IMR-90 (cell line): ENCODE measurements at places on chromosomes 6 and 20. TPM values are rescaled to one million over a fixed set of nuclear protein-coding genes. Genes with fewer than 3 reads are reported as not detected.

GRCh38 chr6:37748118-37748517 lies 50.4 kb upstream of the MDGA1 start:
- DNase-seq: no peak

DNA sequence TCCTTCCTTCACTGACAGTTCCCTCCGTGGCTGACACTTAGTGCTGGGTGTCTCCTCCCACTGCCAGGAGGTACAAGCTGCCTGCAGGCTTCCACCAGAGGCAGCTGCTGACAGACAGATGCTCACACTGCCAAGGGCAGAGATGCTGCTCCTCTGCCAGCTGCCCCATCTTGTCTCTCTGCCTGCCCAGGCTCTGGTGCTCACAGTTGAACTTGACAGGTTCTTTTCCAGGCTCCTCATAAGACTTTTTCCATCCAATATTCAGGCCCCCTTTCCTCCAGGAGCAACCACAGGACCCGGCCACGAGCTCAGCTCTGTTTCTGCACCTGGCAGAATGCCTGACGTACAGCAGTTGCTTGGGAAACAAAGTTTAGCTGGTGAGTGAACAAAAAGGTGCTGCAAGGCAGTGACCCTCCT lies 79.8 kb downstream of the PSMB1 start:
- DNase-seq: no peak

GRCh38 chr6:110537208-110538123 lies 61.1 kb upstream of the SLC22A16 start:
- peak; percentile 97 for DNase-seq

- no peak for DNase-seq
These were observed 671.2 kb upstream of the PTCHD4 start for GRCh38 chr6:48782225-48782624.

DNA sequence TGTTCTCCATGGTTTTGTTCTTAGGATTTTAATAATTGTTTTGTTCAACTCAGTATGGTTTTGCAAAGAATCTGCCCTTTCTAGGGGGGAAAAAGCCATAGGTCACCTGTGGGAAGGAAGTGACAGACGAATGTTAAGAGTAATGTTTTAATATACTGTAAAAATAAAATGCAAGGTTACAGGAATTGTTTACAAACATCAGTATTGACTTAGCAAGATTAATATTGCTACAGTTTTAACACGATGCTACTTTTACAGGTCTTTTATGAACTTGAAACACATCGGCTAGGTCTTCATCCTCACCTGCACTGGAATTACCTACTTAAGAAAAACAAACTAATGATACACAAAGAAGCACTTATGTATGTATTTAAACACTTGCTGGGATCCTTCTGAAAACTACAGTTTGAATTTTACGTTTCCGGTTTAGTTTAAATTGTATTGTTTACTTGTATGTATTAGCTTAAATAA lies 1.7 kb upstream of the NKX2-4 start:
- DNase-seq: no peak

DNA sequence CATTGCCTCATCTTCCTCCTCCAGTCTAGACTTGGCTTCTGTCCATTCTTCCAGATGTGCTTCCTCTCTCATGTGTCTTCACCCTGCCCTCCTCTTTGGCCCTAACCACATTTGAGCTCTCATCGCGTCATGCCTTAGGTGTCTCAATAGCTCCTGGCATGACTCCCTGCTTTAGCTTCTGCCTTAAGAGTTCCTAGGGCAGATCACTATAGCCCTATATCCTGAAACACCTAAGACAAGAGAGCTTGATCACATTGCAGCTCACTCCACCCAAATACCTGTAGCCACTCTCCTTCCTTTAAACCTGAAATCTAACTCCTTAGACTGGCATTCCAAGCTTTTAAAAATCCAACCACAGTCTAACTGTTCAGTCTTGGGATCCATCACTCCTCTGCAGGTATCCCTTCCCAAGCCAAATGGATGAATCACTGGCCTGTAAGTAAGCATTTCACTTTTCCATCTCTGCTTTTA lies 69.0 kb upstream of the STXBP5 start:
- peak; percentile 95 for DNase-seq

Gene PRPH2
- total RNA-seq: 0.83 and 1.1 TPM in 2 replicates

DNA sequence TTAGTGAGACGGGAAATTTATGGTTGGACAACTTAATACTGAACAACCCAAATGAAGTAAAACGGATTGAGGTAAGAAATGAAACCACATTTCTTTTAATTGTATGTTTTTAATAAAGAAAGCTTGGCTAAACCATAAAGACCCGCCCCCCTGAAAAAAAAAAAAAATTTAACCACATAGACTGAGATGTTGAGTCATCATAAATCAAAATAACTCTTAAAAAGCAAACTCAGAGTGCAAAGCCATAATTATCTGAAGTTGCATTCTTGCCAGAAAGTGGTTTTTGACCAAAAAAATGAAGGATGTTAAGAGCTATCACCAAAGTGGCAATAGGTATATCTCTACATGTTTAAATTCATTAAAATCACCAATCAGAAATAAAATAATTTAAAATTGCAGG lies 101.8 kb upstream of the COL21A1 start:
- peak; percentile 42 for DNase-seq

DNA sequence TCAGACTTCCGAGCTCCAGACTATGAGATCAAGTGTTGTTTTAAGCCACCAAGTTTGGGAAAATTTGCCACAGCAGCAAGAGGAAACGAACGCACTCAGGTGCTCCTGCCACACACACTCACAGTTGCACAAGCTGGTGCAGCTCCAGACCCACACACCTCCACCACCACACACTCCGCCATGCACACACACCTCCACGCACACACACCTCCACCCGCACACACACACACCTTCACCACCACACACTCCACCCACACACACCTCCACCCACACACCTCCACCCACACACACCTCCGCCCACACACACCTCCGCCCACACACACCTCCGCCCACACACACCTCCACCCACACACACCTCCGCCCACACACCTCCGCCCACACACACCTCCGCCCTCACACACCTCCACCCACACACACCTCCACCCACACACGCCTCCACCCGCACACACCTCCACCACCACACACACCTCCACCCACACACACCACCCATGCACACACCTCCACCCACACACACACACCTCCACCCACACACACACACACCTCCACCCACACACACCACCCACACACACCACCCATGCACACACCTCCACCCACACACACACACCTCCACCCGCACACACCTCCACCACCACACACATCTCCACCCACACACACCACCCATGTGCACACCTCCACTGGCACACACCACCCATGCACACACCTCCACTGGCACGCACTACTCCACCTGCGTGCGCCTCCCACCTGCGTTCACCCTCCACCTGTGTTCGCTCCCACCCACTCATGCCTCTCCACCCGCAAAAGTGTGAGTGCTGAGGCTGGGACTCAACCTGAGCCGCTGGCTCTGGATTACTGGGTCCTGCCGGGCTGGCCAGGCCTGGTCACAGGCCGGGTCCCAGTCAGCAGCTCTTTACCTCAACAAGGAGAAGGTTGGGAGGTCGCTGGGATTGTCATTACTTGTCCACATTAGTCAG lies 175.6 kb downstream of the BMP7 start:
- no peak for DNase-seq

DNA sequence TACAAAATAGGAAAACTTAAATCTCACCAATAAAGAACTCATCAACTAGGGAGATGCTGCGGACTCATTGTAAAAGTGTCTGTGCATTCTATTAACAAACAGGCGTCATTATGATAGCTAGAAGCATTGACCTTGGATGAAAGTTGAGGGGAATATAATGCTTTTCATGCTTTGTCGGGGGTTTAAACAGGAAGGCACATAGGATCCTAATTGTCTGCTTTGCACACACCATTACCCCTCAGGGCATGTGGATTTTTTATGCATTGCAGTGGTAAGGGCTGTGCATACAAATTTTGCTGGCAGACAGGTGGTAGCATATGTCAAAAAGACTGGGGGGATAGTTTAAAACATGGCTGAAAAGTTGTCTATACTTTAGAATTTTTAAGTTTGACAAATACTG lies 447.9 kb upstream of the PLCB4 start:
- no peak for DNase-seq

GRCh38 chr20:17619351-17620093 lies 49.6 kb downstream of the DSTN start:
- DNase-seq: no peak

Gene SLC13A3
- total RNA-seq: 2.5 and 2.8 TPM in 2 replicates

GRCh38 chr6:47075741-47076421 lies 33.7 kb upstream of the ADGRF1 start:
- no peak for DNase-seq

DNA sequence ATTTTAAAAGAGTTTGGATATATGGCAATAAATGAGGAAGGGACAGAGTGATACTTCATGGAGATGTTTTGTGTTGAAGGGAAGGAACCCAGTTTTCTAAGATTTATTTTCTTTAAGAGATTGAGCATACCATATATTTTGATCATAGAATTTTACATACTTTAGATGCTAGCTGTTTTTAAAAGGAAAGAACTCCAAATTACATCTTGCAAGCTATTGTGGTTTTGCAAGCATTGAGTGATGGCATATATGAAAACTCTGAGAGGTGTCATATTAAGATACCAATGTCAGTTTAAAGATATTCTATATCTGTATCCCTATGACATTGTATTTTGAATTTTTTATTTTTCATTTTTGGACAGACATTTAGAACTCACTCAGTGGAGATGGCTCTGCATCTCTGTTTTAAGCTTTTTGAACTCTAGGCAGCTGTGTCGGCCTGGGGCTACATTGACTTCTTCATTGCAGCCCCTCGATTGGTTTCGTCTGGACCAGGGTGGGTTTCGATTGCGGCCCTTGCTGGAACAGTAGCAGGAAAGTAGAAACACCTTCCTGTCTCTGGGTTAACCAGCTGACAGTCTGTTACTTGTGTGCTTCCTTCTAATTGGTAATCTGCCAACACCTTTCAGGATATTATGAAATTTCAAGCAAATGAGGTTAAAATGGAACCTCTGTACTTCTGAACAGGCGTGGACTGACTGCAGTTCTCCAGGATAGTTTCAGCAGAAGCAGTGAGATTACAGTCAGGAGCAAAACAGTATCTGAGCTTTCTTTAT lies 14.0 kb downstream of the IGF2R start:
- peak; percentile 33 for DNase-seq

Gene ZSCAN26
- 22.8 and 42.1 TPM in 2 replicates for total RNA-seq

- DNase-seq: no peak
These were observed 161.1 kb downstream of the SCP2D1 start for GRCh38 chr20:18974660-18975059.

Gene MKKS
- total RNA-seq: 7.5 and 8.1 TPM in 2 replicates

Gene MACROD2
- 0.28 TPM in 1 of 2 replicates, not detected in the other for total RNA-seq

Gene DCDC2
- not detected in 2 replicates for total RNA-seq

DNA sequence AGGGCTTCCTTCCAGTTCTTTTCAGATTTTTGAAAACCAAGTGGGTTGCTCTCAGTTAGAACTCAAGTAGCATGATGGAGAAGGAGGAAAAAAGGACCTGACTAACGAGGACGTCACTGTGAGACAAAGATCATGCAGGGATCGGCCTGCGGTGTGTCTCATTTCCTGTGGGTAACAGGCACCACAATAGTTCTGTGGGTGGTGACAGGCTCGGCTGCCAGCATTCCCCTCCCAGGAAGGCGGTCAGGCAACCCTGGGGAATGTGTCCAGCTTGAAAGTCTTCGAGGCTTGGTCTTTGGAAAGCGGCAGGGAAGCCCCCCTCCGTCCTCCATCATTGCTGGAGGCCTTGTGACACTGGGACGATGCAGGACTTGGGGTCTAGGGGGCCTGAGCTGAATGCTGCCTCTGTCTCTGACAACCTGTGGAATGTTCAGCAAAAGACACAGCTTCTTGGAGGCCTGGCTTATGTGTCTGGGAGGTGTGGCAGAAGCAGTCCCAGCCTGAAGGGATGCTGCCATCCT lies 121.0 kb downstream of the BCAS1 start:
- DNase-seq: peak; percentile 94

Gene BAK1
- total RNA-seq: 12.0 and 12.5 TPM in 2 replicates

DNA sequence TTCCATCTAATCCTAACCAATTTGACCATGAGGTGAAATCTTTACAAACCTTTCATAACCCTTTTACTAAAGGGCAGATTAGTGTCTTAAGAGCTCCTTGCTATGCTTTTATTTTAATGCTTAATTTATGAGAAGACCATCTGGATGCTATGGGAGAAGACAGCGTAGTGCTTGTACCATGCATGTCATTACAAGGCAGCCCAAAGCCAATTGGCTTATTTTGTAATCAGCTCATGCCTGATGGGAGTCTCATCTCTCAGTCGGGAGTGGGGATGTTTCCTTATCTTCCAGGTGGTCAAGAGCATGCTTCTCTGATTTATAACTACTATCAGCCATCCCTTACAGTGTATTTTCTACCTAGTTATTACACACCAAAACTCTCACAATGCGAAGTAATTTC lies 304.7 kb downstream of the FARS2 start:
- DNase-seq: no peak

DNA sequence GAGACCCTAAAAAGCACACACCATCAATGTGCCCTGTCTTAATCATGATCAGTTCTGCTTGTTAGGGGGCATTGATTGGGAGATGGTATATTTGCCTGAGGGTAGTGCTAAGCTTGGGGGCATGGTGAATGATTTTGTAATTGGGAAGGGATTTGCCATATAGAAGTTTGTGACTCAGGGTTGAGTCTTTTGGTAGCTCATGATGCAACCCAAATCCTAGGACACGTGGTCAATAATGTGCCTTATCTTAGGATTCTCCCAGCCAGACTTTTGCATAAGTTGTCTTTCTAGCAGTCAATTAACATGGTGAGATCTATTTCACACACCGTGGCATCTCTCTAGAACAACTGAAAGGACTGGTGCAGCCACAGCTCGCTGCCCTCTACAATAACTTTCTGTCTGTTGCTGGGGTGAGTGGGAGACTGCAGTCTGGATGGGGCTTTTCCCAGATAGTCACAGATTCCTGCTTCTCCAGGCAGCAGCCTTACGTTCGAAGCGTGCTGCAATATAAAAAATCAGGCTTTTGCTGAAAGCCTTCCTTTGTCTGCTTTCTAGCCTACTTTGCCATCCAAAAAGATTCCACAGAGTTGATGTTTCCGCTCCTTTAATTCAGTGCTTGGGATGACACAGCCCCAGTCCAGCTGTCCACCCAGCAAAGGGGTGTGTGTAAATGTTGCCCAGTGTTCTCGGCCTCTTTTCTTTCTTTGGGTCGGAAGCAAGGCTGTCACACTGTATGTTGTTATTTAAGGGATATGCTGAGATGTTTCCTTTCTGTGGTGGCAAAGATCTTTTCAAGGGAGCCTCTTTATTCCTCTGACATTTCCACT lies 58.9 kb downstream of the ID4 start:
- no peak for DNase-seq

Gene POM121L2
- not detected in 2 replicates for total RNA-seq

Gene SIGLEC1
- total RNA-seq: not detected in 2 replicates

Gene SIRPB2
- total RNA-seq: not detected in 2 replicates

GRCh38 chr6:166375013-166375412 lies 7.7 kb downstream of the MPC1 start:
- no peak for DNase-seq

Gene TMEM63B
- total RNA-seq: 12.2 and 12.8 TPM in 2 replicates

GRCh38 chr20:47540443-47541354 lies 39.0 kb downstream of the NCOA3 start:
- DNase-seq: peak; percentile 24

GRCh38 chr6:159754401-159754800 lies 7.4 kb upstream of the ACAT2 start:
- DNase-seq: no peak
